Osteoblast (primary cell): ENCODE measurements at places on chromosomes 7 and 10.

- peak; percentile 80 for DNase-seq
These were observed 166.6 kb downstream of the ARHGAP21 start for GRCh38 chr10:24556750-24557742.

GRCh38 chr10:115969591-115969990, 303.4 kb downstream of the GFRA1 start:
- DNase-seq: no peak

DNA sequence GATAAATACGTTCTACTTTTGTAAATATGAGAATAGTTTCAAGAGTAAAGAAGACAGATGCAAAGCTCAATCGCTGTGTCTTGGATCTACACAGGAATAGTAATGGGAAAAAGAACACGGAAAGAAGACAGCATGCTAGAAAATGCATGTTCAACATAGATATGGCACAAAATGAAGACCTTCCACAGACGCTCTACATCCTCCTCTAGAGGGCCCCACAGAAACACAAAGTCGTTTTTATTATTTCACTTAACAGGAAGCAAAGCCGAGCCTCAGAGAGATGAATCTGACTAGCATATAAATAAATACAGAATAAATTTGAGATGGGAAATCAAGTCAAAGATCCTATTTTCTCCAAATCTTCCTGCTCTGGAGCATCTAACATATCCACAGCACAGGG, 292.6 kb downstream of the PARD3 start:
- peak; percentile 30 for DNase-seq

- no peak for DNase-seq
These were observed 351.2 kb downstream of the DGKB start for GRCh38 chr7:14551310-14551709.

DNA sequence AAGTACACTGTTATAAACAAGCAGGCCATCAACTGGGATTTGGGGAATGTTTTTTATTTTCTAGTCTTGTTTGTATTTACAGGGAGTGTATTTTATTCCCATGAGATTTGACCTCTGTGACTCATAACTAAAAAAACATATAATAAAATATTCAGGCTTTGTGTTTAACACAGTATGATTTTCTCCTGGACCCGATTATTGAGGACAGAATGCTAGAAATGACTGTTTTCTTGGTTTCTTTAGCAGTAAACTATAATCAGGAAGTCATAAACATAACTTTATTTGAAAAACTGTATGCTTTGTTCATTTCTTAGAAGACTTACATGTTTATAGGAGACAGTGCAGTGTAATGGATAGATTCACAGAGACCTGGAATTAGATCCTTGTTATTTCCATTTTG, 2.1 kb downstream of the NHLRC2 start:
- DNase-seq: peak; percentile 51

GRCh38 chr7:30648744-30649540, 33.3 kb downstream of the CRHR2 start:
- peak; percentile 82 for DNase-seq

DNA sequence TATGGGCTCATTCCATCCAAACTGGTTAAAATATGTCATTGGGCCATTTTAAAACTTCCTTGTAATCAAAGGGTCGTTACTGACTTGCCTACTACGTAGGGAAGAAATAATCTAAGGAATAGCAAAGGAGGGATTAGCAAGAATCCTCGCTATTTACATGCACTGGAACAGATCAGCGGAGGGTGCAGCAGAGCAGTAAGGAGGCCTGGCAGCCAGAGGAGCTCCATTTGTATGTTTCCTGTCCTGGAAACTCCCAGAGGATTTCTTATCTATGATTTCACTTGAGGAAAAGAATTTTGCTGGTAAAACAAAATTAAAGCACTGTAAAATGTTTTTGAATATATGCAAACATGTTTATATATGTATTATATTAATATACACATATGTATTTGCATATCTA, 107.3 kb downstream of the TPK1 start:
- no peak for DNase-seq

- DNase-seq: no peak
These were observed 33.0 kb downstream of the FAM25A start for GRCh38 chr10:87053111-87053510.

DNA sequence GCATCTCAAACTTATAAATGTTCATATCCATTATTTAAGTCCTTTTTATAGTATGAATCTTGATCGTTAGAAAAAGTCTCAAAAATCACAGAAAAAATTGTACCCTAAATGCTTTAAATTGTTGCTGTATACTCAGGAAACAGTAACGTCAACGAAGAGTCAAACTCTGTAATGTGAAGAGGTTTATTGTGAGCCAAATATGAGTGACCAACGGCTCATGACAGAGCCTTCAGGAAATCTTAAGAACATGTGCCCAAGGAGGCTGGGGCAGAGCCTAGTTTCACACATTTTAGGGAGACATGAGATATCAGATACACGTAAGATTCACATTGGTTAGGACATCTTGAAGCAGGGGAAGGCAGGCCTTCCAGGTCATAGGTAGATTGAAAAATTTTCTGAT, 86.1 kb downstream of the PIP4K2A start:
- DNase-seq: no peak

GRCh38 chr10:3105166-3105565, 37.8 kb downstream of the PFKP start:
- DNase-seq: no peak

DNA sequence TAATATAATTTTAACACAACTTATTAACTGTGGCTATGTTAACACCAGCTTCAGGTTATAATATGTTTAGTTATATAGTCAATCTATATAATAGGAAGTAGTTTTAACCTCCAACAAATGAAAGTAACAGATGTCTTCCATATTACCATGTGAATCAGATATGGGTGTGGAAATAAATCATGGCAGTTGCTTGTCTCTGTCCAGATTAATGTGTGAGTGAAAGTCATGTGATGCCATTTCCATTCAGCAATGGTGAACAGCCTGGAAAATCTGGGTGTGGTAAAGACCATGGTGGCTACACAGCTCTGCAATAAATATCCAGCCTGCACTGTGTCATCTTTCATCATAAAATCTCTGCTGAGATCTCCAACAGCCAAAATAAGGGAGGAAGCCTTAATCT, 27.8 kb downstream of the HEPACAM2 start:
- DNase-seq: no peak

DNA sequence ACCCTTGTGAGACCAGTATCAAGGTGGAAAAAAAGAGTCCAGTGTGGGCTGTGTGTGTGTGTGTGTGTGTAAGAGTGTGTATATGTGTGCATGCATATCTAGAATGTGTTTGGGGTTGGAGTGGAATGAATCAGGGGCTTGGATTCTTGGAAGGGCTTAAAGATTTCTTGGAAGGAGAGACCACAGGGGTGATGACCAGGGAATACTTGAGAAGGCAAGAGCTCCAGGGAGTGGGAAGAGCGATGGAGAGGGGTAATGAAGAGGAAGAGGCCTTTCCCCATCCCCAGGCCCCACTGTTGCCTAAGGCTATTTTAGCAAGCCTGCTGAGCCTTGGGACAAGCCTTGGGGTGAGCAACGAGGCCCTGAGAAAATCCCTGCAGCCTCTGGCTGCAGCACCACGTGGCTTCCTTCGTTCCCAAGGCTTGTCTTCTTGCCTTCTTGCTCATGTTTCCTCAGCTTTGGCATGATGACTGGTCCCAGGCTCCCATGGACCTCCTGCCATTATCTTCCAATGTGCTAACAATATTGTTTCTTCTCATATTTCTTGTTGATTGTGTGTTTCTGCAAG, 663.4 kb downstream of the INHBA start:
- no peak for DNase-seq

GRCh38 chr10:31314256-31315150, 4.5 kb upstream of the ZEB1 start:
- no peak for DNase-seq

- DNase-seq: no peak
These were observed 137.0 kb downstream of the PTPRN2 start for GRCh38 chr7:158450476-158451124.

- peak; percentile 82 for DNase-seq
These were observed 19.7 kb downstream of the AQP1 start for GRCh38 chr7:30931161-30931928.

DNA sequence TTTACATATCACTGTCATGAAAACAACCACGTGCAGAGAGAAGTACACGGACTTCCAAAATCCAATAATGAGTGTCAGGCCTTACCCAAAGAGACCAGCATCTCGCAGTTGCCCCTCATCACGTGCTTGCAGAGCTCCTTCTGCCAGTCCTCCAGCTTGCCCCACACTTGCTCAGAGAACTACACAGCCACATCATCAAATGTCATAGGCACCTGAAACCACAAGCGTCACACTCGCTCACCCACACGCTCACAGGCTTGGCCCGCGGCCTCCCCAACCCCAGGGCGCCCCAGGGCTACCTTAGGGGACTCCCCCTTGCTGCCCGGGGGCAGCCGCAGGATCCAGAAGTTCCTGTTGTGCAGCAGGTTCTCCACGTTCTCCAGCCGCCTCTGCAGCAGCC, 123.4 kb upstream of the ZNF746 start:
- no peak for DNase-seq

- DNase-seq: no peak
These were observed 104.0 kb downstream of the PLXDC2 start for GRCh38 chr10:19920075-19920726.

DNA sequence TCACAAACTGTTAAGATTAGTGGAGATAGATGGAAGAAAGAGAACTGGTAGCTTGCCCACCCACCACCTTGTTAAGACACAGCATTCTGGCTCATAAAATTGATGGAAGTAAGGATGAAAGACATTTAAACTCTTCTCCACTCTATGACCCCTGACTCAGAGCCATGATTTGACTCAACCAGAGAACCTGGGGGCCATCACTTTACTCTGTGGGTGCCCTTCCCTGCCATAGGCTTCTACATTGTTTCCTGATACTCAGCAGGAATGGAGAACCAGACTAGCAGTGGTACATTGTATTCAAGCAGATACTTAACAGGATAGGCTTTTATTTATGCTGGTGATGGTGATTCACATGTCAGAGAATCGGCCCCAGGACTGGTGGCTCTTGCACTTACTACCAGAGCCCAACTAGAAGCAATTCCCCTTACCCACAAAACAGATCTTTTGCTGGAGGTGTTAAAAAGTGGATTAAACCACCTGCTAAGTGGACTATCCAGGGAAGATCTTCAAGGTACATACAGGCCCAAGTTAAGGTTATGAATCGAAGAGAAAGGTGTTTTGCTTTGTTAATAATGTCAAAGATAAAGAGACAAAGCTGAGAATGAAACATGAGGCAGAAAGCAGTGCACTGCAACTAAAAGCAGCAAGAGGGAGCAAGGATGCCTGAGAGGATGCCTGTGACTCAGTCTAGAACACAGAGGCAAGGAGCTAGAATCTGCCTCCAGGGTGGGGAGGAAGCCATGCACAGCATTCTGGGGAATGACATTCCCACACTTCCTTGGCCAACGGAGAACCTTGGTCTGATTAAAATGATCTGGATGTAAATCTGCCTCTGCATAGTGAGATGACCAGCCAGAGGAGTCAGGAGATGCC, 36.0 kb upstream of the GLI3 start:
- DNase-seq: peak; percentile 23

DNA sequence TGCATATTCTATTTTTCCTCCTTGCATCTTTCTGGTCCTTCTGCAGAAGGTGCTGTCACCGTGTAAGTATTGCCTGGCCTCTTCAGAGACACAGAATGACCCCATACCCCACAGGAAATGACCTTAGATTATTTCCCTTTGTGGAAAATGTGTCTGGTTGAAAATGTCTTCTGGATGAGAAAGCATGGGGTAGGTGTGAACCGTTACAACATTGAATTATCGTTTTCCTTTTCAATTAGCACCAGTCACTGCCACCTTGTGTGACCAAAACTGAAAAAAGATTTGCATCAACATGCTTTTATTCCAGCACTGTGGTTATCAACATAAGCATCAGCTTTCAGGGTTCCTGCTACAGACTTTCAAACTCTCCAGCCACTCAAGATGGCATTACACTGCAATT, 58.0 kb upstream of the CELF2 start:
- no peak for DNase-seq
